Forelimb muscle (tissue), 1 donor: ENCODE measurements at places on chromosomes 1 and 21.

DNA sequence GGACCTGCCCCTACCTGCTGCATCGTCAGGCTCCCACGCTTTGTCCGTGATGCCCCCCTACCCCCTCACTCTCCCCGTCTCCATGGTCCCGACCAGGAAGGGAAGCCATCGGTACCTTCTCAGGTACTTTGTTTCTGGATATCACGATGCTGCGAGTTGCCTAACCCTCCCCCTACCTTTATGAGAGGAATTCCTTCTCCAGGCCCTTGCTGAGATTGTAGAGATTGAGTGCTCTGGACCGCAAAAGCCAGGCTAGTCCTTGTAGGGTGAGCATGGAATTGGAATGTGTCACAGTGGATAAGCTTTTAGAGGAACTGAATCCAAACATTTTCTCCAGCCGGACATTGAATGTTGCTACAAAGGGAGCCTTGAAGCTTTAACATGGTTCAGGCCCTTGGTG is 8.9 kb downstream of the SPATA46 start:
- no peak for DNase-seq

DNA sequence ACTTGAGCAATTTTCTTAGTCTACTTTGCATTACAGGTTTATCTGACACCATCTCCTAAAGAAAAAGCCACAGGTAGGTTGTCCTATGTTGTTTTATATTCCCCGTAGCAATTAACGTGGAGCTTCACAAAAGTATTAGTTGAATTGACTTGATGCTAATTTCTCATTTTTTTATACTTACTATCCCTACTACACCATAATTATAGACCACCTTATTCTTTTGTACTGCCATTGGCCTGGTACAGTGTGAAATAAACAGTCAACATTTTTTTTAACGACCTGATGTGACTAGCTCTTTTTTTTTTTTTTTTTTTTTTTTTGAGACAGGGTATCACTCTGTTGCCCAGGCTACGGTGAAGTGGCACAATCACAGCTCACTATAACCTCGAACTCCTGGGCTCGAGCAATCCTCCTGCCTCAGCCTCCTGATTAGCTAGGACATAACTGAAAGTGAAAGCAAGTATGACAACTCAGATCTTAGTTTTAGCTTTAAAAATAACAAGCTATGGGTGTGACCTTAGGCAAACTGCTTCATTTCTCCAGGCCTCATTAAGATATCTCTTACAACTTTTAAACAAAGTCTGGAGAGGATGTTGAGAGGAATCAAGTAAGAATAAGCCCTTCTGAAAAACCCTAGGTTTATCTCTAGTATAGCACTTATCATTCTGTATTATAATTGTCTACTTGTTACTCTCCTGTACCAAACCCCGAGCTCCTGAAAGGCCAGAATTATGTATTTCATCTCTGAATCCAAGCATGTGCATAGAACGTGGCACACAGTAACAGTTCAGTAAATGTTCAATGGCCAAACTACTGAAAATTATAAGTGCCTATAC is 49.5 kb downstream of the LUZP1 start:
- DNase-seq, result no peak

GRCh38 chr1:58726581-58726980 is 26.7 kb upstream of the MYSM1 start:
- no peak for DNase-seq

DNA sequence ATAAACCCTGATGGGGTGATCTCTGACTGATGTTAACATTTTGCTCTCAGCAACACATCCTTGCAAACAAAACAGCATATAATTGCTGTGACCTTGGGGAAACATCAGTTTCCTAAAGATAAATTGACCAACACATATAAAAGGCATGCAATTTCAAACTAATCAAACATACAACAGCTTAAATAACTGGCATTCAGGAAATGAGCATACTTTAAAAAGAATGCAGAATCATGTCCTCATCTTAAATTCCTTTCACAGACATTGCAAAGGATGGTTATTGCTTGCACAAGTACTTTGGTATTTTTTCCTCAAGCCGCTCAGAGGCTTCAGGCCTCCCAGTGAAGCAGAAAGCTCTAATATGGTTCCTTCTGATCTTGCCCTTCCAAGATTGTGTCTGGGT is 53.4 kb upstream of the RGS18 start:
- DNase-seq, result no peak

- DNase-seq, result no peak
Measured at GRCh38 chr1:100231721-100232120, 17.9 kb downstream of the DBT start.

DNA sequence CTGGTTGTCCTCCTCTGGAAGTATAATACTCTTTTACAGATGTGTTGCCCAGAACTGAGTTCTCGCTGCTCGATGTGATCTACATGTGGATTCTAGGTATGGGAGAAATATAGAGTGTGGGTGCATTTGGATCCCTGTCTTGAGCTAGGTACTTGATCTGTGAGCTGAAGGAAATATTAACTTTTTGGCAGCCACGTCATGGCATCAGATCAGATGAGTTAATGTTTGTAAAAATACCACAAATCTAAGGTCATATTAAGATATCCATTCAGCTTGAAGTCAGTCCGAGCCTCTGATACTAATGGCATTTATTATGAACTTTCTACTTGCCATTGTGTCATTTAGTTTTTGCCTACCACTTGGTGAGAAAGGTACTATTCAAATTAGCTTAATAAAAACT is 24.6 kb downstream of the MAPKAPK2 start:
- DNase-seq, result no peak

DNA sequence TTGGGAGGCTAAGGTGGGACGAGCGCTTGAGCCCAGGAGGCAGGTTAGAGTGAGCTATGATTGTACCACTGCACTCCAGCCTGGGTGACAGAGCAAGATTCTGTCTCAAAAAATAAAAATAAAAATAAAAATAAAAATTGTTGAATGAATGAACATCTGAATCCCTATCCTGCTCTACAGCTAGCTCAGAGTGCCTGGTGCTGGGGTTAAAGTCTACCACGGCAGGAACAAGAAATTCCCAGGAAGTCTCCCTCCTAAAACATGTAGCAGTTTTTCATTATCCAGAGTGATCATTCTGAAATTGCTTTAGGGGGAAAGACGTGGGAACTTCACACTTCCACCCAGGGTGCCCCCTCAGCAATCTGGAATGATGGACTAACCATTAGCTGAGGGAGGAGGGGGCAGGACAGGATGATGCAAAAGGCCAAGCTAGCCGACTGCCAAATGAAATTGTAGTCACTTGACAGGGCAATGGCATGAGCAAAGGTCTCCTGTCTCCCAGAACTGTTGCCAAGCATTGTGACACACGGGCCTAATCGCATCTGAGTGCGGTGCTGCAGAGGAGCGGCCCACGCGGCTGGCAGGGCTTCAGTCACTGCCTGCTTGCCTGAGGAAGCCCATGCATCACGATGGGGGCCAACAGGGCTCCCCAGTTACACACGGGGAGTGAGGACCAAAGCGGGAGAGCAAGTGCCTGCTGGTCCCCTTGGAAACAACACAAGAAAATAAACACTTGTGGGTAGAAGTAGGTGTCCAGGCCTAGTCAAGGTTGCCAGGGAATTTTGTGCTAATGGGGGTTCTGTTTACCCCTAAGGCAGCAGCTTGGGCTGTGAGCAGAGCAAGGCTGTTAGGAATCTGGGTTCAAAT is 85.7 kb downstream of the NENF start:
- DNase-seq, result no peak

- DNase-seq, result no peak
Measured at GRCh38 chr1:107254306-107254705, 113.5 kb downstream of the NTNG1 start.

DNA sequence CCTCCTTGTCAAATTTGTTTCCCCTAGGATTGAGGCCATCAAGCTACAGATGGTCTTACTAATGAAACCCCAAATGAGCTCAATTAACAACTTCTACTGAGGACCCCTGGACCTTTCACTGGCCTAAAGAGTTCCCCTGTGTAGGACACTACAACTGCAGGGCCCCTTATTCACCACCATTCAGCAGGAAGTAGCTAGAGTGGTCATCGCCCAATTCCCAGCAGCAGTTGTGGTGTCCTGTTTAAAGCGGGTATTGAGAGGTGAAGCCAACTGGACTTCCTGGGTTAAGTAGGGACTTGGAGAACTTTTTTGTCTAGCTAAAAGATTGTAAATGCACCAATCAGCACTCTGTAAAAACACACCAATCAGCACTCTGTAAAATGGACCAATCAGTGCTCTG is 1466.9 kb downstream of the KCNT2 start:
- DNase-seq, result no peak

GRCh38 chr1:170063109-170063826 is 11.2 kb downstream of the KIFAP3 start:
- DNase-seq, result no peak

GRCh38 chr1:180144659-180145357 is 9.9 kb upstream of the QSOX1 start:
- no peak for DNase-seq

DNA sequence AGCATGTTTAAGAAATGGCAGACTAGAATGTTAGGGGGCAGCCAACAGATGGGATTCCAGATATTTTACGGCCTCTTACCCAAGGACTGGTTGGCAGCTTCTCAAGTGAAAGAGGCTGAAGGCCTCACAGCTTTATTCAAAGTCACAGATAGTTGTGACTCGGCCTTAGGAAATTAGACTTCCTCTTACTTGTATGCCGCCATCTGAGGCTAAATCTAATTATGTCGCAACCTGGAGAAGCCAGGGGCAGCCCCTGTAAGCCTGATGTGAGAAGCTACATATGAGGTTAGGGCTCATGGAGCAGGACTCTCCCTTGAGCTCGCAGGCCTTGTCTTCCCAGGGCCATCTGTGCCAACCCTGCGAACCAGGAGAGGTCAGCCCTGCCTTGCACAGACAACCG is 352.5 kb downstream of the HHAT start:
- DNase-seq, result no peak

DNA sequence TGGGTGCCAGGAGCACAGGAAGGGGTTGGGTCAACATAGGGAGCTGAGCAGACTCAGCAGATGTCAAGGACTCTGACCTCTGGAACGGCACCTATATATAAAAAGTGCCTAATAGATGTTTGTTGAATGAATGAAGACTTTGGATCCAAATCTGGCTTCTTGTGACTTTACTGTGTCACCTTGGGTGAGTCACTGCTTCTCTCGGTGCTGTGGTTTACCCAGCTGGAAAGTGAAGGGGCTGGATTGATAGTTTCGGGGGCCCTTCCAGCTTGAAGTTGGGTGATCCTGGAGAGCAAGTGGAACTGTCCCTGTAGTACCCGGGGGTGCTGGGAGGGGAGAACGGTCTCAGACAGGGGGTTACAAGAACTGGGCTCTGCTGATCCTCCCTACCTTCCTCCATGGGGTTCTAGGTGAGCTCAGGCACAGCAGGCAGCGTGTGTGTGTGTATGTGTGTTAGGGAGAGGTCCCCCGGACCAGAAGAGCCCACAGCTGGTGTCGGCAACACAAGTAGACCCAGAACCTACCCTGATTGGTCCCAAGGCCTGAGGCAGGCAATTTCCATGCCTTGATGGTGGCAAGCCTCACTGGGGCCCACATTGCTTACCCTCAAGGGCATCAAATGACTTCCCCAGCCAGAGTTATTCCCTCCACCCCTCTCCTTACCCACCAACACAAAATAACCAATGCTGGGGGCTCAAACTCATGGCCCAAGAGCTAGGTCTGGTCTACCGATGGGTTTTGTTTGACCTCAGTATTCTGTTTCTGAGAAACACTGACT is 5.5 kb upstream of the PADI1 start:
- DNase-seq, result no peak

DNA sequence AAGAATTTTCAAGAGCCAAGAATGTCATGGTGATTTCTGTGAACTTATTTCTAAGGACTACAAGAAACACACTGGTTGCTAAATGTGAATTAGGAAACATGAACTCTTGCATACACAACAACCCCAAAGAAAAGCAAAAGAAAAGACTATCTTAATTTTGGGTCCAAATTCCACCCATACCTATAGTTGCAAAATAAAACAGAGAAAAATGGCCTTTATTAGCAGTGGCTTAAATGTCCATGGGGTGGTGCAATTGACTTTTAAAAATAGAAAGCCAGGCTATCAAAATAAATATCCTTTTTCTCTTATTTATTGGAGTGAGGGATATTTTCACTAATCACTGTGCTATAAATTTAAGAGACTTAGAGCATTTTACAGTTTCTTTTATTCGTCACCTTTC is 80.9 kb upstream of the DPYD start:
- DNase-seq, result no peak

DNA sequence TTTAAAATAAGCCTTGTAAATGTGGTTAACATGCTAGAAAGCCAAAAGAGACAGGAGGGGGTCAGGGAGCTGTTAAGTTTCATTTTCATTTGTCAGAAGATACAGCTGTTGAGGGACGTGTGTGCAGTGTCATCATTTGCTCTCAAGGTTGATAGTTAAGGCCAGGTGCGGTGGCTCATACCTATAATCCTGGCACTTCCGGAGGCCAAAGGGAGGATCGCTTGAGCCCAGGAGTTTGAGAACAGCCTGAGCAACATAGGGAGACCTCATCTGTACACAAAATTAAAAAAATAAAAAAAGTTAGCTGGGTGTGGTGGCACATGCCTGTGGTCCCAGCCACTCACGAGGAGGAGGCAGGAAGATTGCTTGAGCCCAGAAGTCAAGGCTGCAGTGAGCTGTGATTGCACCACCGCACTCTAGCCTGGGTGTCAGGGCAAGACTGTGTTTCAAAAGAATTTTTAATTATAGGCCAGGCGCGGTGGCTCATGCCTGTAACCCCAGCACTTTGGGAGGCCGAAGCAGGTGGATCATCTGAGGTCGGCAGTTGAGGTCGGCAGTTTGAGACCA is 22.7 kb downstream of the ZBTB8OS start:
- DNase-seq, result no peak

DNA sequence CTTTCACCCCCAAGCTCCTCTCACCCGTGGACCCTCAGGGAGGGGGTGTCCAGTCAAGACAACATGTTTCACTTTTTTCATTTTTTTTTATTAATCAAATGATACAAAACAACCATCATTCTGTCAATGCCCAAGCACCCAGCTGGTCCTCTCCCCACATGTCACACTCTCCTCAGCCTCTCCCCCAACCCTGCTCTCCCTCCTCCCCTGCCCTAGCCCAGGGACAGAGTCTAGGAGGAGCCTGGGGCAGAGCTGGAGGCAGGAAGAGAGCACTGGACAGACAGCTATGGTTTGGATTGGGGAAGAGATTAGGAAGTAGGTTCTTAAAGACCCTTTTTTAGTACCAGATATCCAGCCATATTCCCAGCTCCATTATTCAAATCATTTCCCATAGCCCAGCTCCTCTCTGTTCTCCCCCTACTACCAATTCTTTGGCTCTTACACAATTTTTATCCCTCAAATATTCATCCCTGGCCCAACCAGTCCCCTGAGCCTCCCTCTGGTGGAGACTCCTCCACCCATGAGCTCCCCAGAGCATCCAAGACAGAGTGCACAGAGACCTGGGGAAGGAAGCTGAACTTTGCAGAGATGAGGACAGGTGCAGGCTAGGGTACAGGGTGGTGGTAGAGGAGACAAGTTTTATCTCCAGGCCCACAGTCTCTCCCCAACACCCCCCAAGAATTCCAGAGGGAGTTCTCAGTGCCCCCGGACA is 1.4 kb upstream of the S100A16 start:
- no peak for DNase-seq

- DNase-seq, result no peak
Measured at GRCh38 chr1:166865926-166866325, 10.1 kb downstream of the TADA1 start.

- no peak for DNase-seq
Measured at GRCh38 chr1:28156821-28157220, 19.7 kb downstream of the PTAFR start.
